WERI-Rb-1 (cell line): ENCODE measurements at places on chromosomes 11 and 22.

DNA sequence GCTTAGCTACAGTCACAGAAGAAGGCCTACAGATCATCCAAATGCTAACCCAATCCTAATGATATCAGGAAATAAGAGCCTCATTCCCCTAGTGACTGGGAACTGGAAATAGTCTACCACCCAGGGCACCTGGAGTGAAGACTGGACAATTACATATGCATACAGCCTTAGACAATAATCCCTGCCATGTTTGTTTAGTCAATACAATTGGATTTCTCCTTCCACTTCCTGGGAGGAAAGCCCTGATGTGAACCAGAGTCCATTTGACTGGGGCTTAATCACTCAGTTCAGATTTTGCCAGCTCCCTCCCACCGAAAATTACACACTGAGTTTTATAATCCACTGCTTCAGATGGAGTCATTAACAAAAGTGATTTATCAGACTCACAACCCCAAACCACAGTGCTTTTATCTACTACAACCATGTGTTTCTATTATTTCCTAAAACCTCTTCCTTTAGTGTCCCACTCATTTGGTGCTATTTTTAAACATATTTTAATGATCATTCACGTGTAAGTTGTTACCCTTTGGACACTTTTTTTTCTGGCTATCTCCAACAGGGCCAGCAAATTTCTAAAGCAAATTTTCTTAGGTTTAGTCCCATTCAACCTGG is 29.9 kb downstream of the CWF19L2 start:
- no peak for DNase-seq

- DNase-seq, result no peak
Observed at GRCh38 chr11:34773211-34773610, 143.0 kb downstream of the APIP start.

DNA sequence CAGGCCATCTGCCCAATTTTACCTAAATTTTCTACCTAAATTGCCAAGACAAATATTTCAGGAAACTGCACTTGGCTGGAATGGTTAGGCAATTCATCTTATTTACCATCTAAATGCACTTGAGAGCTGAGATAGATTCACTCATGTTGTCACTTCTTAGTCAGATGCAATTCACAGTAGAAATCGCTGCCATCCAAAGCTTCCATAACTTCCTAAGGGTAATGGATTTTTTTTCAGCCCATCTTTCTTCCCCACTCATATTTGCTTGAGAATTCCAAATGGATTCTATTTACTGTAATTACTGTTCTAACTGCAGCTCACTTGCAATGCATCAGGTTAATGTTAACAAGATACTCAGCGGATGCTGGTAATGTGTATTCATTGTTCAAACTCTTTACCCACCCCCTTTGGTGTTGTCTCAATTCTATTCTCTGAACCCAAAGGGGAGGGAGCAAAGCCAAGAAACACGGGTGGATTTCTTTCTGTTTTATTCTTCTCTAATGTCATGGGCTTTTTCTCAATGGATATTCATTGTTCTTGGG is 96.0 kb downstream of the TENM4 start:
- no peak for DNase-seq

- no peak for DNase-seq
Observed at GRCh38 chr11:19326499-19326898, 85.8 kb upstream of the E2F8 start.

- DNase-seq, result no peak
Observed at GRCh38 chr22:24400034-24400725, 27.2 kb upstream of the ADORA2A start.

DNA sequence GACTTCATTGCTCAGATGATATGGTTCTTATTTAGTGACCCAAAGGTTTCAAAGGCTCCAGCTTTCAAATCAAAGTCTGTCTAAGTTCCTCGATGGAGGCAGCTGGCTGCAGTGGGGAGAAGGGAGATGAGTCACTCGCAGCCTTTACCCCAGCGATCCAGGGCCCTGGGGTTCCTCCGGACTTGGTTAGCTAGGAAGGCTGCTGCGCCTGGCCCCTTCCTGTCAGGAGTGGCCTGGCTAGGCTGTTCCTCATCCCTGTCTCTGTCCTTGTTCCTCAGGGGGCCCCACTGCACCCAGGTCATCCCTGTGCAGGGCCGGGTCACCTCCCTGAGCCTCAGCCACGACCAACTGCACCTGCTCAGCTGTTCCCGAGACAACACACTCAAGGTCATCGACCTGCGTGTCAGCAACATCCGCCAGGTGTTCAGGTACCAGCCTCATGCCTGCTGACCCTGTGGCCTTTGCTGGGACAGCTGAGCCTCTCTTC is 13.9 kb downstream of the ATG16L2 start:
- DNase-seq, result no peak

- no peak for DNase-seq
Observed at GRCh38 chr22:39433476-39434242, 23.2 kb upstream of the MGAT3 start.

DNA sequence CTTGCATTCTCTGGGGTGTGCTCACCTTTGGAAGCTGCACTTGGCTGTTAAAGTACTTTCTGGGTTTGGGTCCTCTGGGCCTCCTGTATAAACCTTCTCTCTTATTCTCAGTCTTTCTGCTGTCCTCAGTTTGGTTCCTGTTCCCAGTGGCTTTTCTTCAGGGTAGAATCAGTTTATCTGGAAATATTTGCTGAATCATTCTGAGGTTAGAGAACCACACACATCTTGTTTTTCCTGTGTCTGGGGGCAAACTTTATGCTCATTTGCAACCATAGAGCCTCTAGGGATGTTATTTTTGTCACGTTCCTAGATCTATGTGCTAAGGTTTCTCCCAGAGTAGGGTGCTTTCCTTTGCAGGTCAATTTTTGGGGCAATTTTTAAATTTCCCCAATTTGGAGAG is 224.3 kb upstream of the C11orf87 start:
- no peak for DNase-seq

- no peak for DNase-seq
Observed at GRCh38 chr22:36928786-36929535, 15.5 kb downstream of the CSF2RB start.

- DNase-seq, result no peak
Observed at GRCh38 chr11:10935015-10935559, 77.2 kb upstream of the ZBED5 start.

DNA sequence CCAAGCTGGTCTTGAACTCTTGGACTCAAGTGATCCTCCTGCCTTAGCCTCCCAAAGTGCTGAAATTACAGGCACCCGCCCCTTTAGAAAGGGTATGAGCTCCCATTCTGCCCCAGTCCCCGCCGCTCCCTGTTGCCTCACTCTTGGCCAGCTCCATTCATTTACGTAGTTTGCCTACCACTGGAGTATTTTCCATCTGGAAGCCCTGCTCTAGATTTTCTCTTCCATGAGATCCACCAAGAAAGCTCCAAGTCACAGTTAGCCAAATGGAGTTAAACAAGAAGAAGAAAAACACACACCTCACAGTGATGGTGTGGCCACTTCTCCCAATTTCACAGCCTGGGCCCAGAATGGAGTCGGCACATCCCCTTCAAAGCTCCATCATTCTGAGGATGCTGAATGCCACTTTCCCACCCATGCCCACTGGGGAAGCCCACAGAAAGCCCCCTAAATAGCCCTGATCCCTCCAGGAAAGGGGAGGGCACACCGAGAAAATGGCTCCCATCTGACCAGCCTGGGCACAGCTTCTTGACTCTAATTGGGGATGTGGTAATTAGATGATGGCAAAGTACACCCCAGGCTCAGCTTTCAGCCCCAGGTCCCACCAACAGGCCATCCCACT is 381.2 kb downstream of the MN1 start:
- no peak for DNase-seq

GRCh38 chr11:35814081-35814695 is 129.7 kb upstream of the LDLRAD3 start:
- DNase-seq, result peak; percentile 21

DNA sequence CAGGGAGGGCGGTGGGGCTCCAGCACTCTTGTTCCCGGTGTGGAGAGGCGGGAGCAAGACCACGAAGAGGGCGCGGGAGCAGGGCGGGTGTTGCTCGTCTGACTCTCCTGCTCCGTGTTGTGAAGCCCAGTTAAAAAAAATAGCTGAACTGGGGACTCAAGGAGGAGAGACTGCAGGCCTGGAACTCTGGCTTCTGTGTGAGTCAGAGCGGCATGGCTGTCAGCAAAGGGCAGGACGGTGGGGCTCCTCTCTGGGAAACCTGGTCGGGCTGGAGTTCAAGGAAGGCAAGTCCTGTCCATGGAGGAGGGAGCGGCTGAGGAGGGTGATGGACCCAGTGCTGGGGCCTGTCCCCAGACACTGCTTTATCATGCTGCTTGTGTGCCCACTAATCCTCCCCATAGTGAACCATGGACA is 152.3 kb downstream of the FEZ1 start:
- DNase-seq, result peak; percentile 35

DNA sequence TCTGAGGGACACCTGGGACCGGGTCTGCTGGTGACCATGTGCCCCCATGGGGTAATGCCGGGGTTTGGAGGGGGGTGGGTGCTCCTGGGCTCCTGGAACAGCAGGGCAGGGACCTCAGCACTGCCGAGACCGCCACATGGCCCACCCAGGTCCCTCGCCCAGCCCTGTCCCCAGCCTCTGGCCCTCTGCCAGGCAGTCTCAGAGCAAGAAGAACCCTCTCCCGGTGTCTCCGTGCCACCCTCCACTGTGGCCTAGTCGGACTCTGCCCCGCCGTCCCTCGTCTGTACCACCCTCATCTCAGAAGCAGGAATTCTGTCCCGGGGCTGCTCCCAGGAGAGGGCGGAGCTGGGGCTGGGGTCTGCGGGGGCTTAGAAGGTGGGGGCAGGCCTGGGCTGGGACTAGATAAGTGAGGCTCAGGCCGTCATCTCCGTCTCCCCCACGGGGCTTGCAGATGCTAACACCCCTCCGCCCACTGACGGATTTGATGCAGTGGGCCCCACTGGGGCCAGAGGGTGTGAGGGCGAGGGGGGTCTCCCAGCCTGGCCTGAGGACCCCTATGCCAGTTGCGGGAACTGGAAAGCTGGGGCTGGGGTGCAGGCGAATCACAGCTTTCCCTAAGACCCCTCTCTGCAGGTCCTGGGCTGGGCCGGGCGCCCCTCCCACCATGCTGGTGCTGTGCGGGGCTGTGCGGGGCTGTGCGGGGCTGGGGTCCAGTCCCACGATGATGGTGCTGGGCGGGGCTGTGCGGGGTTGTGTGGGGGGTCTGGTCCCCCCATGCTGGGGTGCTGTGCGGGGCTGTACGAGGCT is 1.1 kb downstream of the MUC5AC start:
- no peak for DNase-seq

- no peak for DNase-seq
Observed at GRCh38 chr22:48486134-48486532, 1341.5 kb downstream of the BRD1 start.

GRCh38 chr11:73034331-73034730 is 107.8 kb downstream of the FCHSD2 start:
- DNase-seq, result no peak

GRCh38 chr22:39287076-39287725 is 32.2 kb downstream of the RPL3 start:
- DNase-seq, result no peak

DNA sequence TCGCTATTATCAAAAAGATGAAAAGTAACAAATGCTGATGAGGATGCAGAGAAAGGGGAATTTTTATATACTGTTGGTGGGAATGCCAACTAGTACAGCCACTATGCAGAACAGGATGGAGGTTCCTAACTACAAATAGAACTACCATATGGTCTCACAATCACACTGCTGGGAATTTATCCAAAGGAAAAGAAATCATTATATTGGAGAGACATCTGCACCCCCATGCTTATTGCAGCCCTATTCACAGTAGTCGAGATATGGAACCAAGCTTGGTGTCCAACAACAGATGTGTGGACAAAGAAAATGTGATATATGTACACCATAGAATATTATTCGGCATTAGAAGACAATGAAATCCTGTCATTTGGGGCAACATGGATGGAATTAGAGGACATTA is 19.6 kb upstream of the POU2AF2 start:
- no peak for DNase-seq

GRCh38 chr11:132337819-132338416 is 967.5 kb downstream of the NTM start:
- DNase-seq, result no peak

DNA sequence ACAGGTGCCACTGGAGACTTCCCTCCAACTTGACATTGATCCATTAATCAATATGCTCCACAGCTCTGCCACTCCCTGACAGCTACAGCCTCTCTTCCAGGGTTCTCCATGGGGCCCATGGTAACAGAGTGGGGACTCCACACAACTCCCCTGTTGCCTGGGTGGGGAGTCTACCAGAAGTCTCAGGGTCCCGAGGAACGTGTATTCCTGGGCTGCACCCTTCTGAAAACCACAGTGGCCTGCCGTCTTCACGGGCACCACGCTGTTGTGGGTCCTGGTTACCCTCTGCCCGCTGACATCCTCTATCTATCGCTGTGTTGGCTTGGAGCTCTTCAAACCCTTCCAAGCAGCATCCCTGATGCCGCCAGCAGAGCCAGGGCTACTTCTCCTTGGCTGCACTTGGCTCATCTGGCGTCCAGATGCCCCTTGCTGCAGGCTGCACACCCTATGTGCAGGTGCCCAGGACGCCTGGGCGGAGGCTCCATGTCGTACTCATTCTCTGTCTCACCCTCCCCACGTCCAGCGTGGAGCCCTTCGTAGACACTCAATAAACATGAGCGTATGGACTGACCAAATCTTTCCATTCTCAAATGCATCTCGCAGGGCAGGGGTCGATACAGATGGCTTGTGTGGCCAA is 1341.8 kb downstream of the TBC1D22A start:
- no peak for DNase-seq

DNA sequence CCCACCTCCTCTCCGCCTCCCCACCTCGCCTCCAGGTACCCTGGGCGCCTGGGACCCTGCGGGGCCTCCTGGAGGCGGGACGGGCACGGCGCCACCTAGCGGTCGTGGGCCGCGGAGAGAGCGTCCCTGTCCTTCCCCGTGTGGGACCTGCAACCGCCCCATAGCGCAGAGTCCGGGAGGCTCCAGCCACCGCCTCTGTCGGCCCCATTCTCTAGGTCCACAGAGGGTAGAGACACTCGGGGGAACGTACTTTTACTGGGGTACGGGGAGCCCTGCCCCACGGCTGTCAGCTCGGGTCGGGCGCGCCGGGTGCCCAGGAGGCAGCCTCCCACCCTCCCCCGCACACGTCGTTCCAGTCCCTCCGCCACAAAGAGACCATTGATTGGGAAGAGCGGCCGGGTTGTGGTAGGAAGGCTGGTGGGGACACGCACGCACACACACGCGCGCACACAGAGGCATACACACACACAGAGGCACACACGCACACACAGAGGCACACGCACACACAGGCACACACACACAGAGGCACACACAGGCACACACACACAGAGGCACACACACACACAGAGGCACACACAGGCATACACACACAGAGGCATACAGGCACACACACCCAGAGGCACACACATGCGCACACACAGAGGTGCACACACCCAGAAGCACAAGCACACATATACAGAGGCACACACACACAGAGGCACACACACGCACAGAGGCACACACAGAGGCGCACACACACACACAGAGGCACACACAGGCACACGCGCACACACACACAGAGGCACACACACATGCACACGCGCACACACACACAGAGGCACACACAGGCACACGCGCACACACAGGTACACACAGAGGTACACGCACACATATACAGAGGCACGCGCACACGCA is 12.6 kb upstream of the NECTIN1 start:
- no peak for DNase-seq

- no peak for DNase-seq
Observed at GRCh38 chr11:128324531-128325141, 262.7 kb downstream of the ETS1 start.

- DNase-seq, result no peak
Observed at GRCh38 chr22:40517631-40518030, 118.9 kb downstream of the MRTFA start.

- DNase-seq, result peak; percentile 78
Observed at GRCh38 chr11:2892215-2892966, 6.8 kb upstream of the CDKN1C start.

GRCh38 chr22:35812600-35812999 is 94.9 kb downstream of the APOL5 start:
- DNase-seq, result no peak
